ENCODE measurements at places on chromosomes 1 and 21.

DNA sequence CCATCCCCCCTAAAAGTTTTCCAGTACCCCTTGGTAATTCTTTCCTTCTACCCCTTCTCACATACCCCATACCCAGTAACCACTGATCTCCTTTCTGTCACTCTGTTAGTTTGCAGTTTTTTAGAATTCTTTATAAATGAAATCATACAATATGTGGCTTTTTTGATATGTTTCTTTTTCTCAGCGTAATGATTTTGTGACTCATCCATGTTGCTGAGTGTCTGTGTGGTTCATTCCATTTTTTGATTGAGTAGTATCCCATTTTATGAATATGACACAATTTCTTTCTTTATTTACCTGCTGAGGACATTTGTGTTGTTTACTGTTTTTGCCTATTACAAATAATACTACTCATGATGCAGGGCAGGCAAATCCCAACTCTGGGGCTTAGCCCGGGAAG is 1605.3 kb downstream of the BRINP3 start:
- no peak for DNase-seq

GRCh38 chr1:24930260-24931145 is at the start of gene RUNX3:
TSS of gene RUNX3 (minus strand) at chr1:24930276. CDS start at chr1:24929868, 408 bp downstream.
- peak; percentile 49 for DNase-seq

GRCh38 chr21:26115305-26115704 is 55.3 kb downstream of the APP start:
- DNase-seq, result peak; percentile 57

DNA sequence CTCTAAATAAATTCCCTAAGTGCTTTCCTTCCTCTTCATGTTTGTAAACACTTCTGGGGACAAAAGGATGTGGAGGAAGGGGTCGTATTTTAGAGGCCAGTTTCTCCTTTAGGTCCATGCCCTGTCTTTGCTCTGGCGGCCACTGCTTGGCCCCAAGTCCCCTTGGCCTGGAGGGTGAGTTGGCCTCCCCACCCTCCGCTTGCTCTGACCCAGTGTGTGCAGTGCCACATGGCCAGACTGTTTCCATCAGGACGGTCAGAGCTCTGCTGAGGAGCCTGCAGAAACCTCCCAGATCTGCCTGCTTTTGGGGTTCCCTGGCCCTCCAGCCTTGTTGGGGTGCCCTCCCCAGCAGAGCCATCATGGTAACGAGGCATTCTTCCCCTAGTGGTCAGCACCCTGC is 127.8 kb downstream of the CAMTA1 start:
- DNase-seq, result no peak

GRCh38 chr1:24451746-24452145 is 36.1 kb downstream of the NIPAL3 start:
- no peak for DNase-seq

DNA sequence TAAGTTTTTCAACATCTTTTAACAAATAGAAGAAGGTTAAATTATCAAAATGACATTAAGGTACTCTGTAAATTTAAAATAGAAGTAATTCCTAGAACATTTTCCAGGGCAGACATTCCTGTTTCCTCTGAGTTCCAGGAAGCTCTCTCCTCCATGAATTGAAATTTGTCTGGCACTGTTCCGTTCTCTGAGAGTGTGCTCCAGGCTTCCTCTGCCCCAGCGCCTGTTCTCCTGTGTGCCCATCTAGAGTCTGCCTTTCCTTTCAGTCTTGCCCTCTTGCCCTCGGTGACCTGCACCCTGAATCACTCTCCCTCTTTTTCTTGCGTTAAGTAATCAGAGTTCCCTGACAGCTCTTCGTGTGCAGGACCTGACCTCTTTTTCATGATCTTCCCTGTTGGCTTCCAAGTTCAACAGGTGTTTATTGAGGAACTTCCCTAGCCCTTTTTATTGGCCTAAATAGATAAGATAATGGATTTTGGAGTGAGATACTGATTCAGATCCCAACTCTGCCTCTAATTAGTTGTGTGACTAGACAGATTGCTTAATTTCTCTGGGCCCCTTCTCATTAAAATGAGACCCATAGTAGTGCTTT is 77.1 kb downstream of the MTR start:
- DNase-seq, result no peak

DNA sequence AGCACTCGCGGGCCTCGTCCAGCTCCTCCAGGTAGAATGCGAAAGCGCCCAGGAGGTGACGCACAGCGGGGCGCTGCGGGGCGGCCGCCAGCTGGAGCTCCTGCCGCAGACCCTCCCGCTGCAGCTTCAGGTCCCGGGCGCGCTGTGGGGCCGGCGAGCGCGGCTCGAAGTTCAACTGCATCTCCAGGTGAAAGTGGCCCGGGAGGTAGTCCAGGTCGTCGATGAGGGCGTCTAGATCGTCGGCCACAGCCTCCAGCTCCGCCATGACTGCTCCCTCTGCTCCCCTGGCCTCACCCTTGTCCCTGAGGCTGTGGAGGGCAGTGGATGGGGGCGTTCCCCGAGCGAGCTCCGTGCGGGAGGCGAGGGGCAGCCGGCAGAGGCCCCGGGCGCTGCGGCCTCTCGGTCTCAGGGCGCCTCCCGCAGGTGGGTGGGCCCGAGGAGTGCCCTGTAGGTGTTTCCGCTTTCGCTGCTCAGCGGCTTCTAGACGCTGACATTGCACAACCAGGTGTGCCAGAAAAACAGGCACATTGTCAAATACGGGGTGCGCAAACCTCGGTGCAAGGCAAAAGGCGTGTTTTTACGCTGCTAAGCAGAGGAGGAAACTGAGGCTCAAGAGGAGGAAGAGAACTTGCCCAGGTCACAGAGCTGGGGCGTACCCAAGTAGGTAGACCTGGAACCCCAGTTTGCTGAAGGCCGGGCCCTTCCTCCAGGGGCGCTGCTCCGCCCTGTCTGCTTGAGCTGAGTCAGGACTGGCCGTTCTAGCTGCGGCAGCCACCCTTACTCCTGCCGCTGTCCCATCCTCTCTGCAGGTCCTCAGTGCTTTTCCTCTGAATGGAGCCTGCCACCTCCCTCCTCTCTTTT is at the start of gene TTC22:
TSS of gene TTC22 (minus strand) at position 425 of the 861 bp plus-strand sequence. CDS start at position 265, 160 bp downstream.
- DNase-seq, result no peak

DNA sequence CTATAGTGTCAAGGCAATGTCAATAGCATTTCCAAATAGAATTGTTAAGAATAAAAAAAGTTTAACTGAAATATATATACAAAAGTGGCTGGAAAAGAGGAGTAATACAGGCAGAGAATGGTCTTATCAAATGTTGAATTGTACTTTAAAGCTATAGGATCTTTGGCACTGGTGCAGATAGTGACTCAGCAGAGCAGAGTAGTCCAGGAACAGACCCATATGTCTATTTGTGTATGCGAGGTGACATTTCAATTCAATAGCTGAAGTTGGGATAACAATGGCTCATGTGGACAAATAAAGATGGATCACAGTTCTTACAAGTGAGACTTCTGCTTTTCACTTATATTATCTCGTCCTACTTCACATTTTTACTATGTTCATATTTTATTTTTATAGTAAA is 543.0 kb upstream of the B3GALT2 start:
- DNase-seq, result no peak

DNA sequence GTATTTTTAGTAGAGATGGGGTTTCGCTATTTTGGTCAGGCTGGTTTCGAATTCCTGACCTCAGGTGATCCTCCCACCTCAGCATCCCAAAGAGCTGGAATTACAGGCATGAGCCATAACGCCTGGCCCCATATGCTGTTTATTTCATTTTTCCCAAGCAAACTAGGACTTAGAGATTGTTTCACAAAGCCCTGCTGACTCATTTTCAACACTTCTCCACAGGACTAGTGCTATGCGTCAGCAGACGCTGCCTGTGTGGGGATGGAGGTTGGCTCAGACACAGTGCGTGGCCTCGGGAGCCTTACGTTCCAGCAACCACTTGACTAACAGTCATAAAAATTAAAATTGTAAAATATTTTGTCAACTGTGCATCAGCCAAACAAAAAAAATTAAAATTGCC is 22.7 kb downstream of the PKNOX1 start:
- DNase-seq, result no peak

DNA sequence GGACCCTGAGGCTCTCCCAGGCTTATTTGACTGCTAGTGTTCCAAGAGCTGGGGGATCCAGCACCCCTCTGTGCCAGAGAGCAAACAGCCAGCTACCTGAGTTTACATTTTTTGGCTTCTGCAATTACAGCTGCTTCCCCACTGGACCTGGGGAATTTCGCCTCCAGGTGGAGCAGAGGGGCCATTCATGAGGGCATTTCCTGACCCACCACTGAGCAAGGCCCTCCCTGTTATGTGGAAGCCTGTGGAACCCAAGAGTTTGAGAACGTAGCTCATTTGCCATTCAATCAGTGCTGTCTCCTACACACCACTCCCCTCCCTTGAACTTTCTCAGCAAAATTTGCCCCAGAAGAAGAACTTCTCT is 42.7 kb upstream of the TMEM51 start:
- DNase-seq, result no peak

- DNase-seq, result no peak
Measured at GRCh38 chr1:23244256-23244761, 27.0 kb upstream of the HTR1D start.

DNA sequence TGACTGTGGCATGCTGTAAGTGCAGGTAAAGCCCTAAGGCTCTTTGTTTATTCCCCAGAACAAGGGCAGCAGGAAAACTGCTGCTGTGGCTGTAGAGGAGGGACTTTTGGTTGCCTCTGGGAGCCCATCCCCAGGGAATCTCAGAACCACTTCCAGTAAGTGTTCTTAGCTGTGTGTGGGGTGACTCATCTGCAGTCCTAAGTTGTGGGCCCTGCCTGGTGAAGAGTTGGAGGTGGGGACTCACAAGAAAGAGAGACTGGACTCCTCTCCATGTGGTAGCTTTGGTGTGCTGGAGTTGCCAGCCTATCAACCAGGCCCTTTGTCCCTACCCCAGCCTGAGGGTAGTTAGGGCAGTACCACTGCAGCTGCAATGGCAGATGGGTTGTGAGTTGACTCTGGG is 24.0 kb upstream of the DENND1B start:
- peak; percentile 25 for DNase-seq

DNA sequence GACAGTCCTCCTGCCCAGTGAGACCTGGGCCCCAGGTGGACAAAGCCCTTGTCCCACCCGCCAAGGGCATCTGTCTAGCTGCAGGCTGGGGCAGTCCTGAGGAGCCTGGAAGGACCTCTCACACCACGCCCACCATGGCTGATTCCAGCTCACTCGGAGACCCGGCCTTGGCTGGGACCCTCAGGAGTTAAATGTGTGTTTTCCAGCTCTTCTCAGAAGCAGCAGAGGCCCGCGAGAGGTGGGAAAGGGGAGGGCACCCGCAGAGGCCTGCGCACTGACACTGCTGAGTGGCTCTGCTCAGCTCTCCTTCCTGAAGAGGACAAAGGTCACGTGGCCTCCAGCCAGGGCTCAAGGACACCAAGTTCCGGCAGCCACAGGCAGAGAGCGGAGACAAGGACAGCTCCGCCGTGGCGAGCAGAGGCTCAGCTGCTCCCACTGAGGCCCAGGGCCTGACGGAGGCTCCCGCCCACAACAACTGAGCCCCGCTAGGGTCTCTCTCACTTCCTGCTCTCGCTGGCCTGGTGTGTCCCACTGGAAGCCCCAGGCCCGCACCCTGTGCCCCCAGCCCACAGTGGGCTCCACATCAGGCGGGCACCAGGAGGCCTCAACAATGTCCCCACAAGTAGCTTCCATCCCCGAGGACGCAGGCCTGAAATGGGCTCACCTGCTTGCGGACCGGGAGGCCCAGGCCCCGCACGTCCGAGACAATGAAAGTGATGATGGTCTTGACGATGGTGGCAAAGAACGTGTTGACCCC is 16.9 kb downstream of the SLC19A1 start:
- DNase-seq, result no peak

- DNase-seq, result no peak
Measured at GRCh38 chr1:33142483-33143064, 39.3 kb downstream of the TRIM62 start.

DNA sequence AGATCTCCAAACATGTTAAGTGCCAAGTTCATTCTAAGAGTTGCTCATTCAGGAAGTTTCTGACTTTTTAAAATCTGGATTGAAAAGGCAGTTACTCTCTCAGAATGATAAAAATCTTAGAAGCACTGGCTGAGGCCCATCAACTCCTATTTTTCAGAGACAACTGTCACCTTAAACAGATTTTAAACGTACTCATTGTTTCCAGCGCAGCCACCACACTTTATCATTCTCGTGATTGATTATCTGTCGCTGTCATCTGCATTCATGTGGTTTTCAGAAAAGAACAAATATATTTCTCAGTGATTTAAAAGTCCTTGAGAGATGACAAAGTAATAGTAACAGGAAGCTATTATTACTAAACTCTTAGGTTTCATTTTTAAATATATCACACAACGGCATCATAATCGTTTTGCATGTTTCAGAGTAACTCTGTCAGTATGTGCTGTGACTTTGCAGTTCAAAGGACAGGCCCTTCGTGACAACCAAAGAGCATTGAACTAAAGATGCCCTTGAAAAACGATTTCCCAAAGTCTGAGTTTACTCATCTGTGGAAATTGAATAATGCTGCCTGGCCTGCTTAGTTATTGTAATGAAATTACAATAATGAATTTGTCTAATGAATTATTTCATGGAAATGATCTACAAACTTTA is 14.9 kb upstream of the KCNK1 start:
- DNase-seq, result no peak

GRCh38 chr1:24191860-24192259 is 4.8 kb upstream of the IFNLR1 start:
- no peak for DNase-seq

DNA sequence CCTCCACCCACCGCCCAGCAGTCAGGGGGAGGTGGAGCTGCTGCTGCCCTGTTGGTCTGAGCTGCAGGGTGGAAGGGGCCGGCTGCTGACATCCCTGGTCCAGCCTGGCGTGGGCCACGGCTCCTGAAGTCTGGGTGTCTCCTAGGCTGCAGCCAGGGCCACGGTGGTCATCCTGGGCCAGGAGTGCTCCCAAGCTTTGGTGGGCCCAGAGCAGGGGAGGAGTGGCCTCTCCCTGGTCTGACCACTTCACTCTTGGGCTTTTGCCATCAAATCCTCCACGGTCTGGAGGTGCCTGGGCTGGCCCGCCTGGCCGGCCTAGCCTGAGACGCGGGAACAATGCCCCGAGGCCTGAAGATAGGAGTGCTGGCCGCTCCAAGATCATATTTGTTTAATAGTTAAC is 5.8 kb downstream of the PRDM16 start:
- no peak for DNase-seq

- no peak for DNase-seq
Measured at GRCh38 chr1:46072975-46073374, 59.5 kb downstream of the PIK3R3 start.

DNA sequence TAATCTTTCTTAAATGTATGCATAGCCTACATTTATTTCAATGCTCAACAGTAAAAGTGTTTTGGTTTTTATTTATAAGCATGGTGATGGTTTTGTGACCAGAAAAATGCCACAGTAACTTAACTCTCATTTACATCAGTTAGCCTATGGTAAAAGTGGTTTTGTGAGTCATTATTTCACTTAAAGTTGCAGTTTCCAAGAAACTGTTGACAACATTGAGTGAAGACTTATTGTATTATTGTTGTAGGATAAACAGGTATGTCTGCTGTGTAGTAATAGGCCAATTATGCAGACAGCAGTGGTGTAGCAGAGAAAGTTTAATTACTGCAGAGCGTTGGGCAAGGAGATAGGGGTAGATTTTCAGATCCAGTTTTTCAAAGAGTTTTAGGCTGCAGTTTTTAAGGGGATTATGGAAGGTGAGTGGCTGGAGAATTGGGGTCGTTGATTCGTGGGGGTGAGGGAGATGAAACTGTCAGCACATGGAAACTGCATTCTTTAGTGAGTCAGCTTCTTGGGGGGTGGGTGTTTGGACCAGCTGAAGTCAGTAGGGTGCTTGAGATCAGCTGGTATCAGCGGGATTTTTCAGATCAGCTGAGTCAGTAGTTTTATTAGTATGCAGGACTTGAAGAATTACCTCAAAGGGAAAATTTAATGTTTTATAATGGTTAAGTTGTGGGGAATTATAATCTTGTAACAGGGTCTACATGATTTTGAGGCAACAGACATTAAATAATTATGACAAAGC is 168.7 kb upstream of the FMN2 start:
- no peak for DNase-seq
